Activated CD4-positive, alpha-beta T cell treated with anti-CD3 and anti-CD28 coated beads, Interleukin-2, amount 10 ng/mL, durations not matched to agents 7 days and 5 days (primary cell): ENCODE measurements at places on chromosomes 6 and 20.
A peak's percentile ranks its signal among the peaks of the same experiment; 100 is the strongest.

- DNase-seq: no peak
Measured at GRCh38 chr20:9395971-9396370, 118.4 kb upstream of the LAMP5 start.

DNA sequence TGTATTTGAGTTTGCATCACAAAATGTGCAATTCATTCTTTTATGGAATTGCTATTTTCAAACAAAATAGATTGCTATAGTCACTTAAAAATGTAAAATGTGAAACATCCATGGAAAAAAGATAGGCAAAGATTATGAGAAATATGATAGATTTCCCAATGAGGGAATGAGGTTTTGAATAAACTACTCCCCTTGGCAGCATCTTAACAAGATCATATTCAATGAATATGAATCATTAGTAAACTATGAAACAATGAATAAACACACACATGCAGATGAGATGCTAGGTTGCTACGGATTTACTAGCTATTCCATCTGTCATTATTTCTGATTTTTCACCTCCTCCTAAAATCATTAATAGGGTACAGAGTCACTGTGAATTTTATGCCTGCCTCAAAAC is 401.8 kb downstream of the PHF3 start:
- DNase-seq: no peak

DNA sequence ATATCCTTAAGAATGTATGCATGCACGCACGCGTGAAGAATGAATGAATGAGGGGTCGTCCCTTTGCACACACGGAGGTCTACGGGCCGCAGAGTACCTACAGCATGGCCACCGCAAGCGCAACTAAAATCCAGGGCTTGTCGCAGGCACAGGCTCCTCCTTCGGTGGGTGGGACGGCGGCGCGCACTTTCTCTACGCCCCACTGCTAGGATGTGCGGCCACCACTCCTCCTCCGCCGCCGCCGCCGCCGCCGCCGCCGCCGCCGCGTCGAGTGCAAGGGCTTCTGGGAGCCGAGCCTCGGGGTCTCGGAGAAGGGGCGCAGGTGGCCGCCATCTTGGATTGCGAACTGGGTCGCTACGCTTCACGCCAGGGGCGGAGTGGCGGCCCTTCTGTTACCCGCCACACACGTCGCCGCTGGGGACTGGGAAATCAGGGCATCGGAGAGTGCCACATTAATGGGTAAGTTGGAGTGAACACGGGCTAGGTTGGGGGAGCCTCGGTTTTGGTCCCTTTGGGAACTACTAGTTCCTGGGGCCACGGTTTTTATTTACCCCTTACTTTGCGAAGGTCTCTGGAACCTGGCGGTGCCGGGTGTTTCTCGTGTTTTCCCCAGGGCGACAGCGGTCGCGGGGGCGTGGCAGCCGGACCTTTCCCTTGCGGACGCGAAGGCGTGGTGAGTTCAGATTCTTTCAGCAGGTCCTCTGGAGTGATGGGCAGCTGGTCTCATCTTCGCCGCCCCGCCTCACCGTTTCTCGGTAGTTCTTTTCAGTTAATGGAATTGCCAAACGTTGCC is at the start of gene KPNA5:
Gene KPNA5, plus strand, starts transcription at position 332 of the 793 bp plus-strand sequence. Its CDS starts 124 bp downstream, at position 456.
- peak; percentile 92 for DNase-seq

GRCh38 chr6:13838616-13839015 is 24.3 kb upstream of the MCUR1 start:
- no peak for DNase-seq

GRCh38 chr20:43941476-43942200 is 27.0 kb downstream of the TOX2 start:
- DNase-seq: no peak

DNA sequence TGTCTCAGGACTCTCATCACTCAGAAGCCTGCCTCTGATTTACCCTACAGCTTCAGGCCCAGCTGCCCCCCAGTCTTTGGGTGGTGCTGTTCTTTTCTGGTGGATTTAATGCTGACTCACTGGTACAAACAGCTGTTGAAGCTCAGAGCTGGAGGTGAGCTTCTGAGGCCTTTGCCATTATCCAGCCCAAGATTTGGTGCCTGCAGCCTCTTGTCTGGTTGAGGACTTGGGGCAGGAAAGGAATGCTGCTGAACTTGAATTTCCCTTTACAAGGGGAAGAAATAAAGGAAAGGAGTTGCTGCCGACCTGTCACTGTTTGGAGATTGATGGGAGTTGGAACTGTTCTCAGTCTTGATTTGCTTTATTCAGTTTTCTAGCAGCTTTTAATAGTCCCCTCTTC is 19.8 kb downstream of the ABCF1 start:
- no peak for DNase-seq

- no peak for DNase-seq
Measured at GRCh38 chr6:125346201-125346925, 44.6 kb upstream of the HDDC2 start.

GRCh38 chr20:23370873-23371272 is 8.9 kb downstream of the GZF1 start:
- no peak for DNase-seq

DNA sequence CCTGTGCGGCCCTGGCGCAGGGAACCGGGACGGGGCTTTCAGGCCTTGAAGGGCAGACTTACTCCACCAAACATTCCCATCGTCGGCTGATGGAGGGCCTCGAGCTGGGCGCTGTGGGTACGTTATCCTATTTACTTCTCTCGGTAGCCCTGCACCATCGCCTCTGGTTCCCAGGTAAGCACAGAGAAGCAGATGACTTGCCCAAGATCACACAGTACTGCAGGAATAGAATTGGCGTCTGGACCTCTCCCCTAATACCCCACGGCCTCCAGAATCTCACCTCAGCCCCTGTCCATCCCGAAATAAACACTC is 46.4 kb downstream of the PDYN start:
- DNase-seq: no peak

- DNase-seq: no peak
Measured at GRCh38 chr6:149860834-149861602, 3.1 kb downstream of the LRP11 start.
